Activated naive CD8-positive, alpha-beta T cell treated with anti-CD3 and anti-CD28 coated beads, Interleukin-2, amount 10 ng/mL, durations not matched to agents 7 days and 5 days (primary cell): ENCODE measurements at places on chromosomes 5 and 9. TPM values are rescaled to one million over a fixed set of nuclear protein-coding genes. Genes with fewer than 3 reads are reported as not detected.

- DNase-seq: no peak
Observed at GRCh38 chr5:53575831-53576230, 15.4 kb downstream of the NDUFS4 start.

DNA sequence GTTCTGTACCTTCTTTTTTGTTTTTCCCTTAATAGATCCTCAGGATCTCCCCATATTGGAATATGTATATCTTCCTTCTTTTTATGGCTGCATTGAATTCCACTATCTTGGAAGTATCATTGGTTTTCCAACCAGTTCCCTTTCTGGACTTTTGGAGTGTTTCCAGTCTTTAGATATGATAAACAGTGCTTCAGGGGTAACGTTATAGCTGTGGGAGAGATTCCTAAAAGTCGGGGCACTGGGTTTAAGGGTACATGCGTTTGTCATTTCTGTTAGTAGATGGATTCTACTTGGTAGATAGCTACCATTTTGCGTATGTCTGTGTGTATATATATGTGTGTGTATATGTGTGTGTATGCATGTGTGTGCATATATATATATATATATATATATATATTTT, 42.0 kb downstream of the EXOSC2 start:
- no peak for DNase-seq

- no peak for DNase-seq
Observed at GRCh38 chr9:20630241-20630943, 8.1 kb upstream of the MLLT3 start.

- no peak for DNase-seq
Observed at GRCh38 chr9:131484560-131485185, 18.0 kb upstream of the POMT1 start.

GRCh38 chr5:90226433-90227099, 183.0 kb downstream of the CETN3 start:
- no peak for DNase-seq

DNA sequence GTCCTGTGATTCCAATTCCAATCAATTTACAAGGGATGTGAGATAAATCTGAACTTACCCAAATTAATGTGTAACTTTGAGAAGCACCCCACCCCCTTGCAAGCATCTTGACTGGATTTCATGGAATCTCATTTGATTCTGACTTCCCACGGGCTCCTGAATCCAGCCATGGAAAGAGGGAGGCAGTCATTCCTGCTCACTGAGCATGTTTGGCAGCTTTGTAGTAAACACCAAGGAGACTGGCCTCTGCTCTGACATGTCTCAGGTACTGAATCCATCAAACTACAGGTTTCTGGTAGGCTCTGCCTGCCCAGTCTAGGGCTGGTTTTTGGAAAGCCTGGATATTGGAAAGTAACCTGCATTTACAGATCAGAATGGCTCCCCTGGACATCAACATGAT, 357.6 kb downstream of the ARHGEF28 start:
- DNase-seq: no peak

GRCh38 chr9:95080961-95081647, 236.4 kb downstream of the FANCC start:
- no peak for DNase-seq

GRCh38 chr5:165425594-165425993, 1920.2 kb downstream of the MAT2B start:
- DNase-seq: no peak

ANKRD31 gene
- 0.58 TPM for total RNA-seq

GPR150 gene
- 1.2 TPM for total RNA-seq

DNA sequence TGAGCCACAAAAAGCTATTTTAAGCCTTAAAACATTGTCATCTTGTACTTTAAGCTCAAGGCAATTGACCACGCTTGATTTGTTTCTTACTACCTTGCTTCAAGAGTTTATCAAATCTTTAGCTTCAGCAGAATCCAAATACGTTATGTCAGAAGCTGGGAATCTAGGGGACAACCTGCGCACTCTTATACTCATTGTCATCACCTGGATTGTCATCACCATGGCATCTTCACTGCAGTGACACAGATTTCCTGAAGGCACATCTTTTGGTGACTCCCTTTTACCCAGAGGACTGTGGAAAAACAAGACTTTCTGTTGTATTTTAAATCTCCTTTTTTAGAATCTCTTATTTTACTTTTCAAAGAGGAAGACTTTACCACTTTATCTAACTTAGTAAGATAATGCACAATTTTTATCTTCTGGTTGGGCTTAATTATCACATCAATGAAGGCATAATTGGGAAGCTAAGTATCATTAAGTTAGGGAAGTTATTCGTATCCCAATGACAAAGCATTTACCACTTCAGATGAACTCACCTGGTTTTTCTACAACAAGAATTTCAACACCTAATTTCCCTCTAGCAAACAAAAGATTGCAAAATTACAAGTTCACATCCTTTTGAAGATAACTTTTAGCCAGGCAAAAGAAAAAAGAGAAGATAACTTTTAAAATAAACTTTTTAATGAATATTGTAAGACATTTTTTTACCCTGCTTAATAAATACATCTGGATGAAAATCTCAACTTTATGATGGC, 162.0 kb downstream of the DOCK2 start:
- DNase-seq: no peak

RASEF gene
- total RNA-seq: not detected

- DNase-seq: no peak
Observed at GRCh38 chr5:147565524-147565923, 55.7 kb upstream of the DPYSL3 start.

DNA sequence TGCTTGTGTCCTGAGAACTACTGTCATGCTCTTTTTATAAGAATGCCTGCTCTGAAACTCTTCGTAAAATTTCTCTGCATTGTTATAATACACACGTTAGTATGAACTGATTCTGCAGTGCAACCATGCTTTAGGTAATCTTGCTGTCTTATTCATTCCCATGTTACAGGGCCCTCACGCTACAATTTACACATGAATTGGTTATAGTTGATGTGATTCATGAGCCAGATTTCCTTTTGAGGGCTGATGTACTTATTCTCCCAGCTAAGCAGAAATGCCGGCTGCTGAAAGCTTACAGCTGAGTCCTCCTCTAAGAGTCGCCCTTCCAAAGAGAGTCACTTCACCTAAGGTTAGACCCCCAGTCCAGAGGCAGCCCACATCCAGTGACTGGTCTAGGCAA, 233.5 kb upstream of the PCSK5 start:
- no peak for DNase-seq

- DNase-seq: no peak
Observed at GRCh38 chr9:116154976-116155697, 1.5 kb downstream of the PAPPA start.

DNA sequence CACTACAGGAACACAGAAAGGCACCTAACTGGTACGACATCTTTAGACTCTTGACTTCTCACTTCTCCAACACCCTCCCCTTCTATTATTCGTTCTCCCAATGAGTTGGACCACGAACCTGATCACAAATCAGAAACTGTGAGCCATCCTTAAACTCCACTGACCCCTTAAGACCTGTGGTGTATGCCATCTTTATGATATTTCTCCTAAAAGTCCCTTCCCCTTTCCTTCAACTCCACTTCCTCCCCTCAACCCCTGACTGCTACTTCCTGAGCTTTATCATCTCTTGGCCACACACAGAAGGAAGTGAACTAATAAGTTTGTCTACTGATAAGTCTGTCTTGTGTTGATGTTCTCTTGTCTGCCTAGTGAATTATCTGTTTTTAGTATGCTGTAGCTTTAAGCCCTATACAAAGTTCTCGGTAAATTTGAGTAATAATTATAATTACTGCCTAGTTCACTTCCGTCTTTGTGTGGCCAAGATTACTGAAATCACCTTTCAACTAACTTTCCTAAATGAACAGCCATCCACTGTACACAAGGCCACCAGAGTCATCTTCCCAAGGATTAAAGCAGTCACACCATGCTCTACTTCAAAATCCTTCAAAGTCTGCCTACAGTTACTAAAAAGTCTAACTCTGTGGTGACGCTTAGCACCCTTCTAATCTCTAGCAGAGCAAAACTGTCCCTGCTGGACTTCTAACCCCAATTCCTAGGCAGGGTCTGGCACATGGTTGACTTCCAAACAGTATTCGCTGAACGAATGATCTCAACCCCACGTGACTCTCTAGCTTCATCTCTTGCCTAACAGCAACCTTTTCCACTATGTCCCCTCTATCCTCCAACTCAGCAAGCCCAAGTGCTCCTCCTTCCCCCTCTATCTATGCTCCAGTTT, 23.2 kb downstream of the ELOVL7 start:
- no peak for DNase-seq

DNA sequence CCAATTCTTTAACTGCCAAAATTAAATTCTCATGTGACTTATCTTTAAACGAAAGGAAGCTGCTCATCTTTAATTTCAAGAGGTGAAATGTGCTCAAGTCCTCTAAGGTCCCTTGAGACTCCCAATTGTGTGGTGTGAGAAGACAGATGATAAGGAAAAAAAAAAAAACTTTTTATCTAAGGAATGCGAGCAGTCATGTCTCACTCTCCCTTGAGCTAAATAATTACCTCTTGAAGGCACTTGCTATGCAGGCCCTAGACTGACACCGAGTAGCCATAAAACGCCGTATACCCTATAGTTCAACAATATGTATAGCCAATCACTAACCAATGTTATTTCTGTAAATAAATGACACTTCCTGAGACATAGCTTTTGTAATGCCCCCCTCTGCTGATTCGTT, 1.5 kb upstream of the DTWD2 start:
- no peak for DNase-seq

DNA sequence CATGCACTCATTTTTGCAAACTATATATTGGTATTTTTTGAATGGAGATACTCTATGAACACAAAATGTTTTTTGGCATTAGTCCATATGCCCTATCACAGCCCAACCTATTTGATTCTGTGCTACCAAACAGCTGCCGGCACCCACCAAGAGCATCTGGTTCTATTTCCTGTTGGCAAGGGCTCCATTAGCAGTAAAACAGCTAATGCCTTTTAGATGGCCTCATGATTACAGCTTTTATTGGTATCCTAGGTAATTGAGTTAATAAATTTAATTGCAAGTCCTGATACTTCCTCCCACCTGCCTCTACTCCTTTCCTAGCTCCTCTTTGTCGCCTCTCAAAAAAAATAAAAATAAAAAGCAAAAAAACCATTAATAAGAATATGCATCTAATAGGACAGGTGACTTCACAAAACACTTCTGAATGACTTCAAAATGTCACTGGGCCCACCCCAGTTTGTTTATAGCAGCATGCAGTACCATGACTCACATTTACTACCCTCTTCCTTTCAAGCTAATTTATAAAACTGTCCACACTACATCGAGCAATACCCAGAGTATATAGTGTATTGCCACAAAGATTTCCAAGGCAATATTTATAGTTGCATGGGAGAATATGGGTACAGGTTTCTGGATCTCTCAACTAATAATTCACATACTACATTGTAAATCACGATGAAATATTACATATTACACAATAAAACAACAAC, 620.4 kb downstream of the SLCO4C1 start:
- DNase-seq: no peak

- DNase-seq: no peak
Observed at GRCh38 chr9:131138676-131139075, 13.3 kb downstream of the NUP214 start.

GRCh38 chr5:88688156-88688983, 194.6 kb downstream of the MEF2C start:
- no peak for DNase-seq

DNA sequence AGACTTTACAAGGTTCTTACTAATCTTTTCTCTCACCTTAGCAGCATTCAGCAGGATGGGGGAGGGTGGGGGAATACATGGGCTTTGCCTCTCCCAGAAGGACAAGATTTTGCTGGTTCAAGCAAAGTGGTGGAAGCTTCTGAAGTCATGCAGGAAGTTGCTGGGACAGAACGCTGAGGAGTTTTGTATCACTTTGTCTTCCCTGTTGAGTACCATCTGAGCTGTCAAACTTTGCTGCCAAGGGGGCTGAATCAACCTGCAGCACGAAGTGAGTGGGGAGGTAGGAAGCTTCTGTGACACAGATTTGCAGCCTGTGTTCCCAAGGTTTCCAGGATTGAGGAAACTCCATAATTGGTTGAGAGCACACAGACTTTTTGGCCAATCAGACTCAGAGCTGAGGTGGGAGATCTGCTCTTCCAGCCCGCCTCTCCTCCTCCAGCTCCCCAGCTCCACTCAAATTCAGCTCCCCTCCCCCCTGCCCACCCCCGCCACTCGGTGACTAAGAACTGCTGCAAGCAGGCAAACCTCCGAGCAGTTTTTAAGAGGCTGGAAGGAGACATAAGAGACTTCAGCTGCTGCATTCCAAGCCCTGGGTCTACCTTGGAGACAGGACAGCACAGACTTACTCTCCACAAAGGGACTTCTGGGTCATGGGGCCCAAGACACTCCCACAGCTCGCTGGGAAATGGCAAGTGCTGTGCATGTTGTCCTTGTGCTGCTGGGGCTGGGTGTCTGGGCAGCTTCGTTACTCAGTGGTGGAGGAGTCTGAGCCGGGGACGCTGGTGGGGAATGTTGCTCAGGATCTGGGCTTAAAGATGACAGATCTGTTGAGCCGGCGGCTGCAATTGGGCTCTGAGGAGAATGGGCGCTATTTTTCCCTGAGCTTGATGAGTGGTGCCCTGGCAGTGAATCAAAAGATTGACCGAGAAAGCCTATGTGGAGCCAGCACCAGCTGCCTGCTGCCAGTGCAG, at the start of gene PCDHGC5:
Gene PCDHGC5 (plus strand): TSS at position 491 of the 971 bp plus-strand sequence. CDS start 160 bp downstream, at position 651.
- DNase-seq: no peak

- no peak for DNase-seq
Observed at GRCh38 chr9:104951487-104951886, 23.5 kb upstream of the ABCA1 start.

- no peak for DNase-seq
Observed at GRCh38 chr9:131639769-131640437, 94.6 kb downstream of the PRRT1B start.

GRCh38 chr5:151153300-151153699, 4.3 kb downstream of the ANXA6 start:
- no peak for DNase-seq

- DNase-seq: no peak
Observed at GRCh38 chr9:3936520-3937235, 363.2 kb downstream of the GLIS3 start.

DNA sequence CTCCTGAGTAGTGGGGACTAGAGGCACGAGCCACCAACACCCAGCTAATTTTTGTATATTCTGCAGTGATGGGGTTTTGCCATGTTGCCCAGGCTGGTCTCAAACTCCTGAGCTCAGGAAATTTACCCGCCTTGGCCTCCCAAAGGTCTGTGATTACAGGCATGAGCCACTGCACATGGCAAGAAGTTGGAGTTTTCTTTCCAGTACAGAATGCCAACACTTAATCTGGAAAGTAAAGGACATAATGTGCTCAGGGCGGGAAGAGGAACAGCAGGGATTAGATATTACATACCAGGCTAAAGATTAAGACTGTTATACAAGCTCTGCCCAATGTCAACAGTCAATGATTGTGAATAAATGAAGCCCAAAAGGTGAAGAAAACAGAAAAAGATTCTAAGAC, 47.2 kb upstream of the AGXT2 start:
- DNase-seq: no peak

GRCh38 chr5:69492923-69493395, 369 bp downstream of the OCLN start:
- peak; percentile 39 for DNase-seq

TRIM23 gene
- total RNA-seq: 13.6 TPM

- DNase-seq: no peak
Observed at GRCh38 chr9:15873573-15874177, 320.8 kb downstream of the CCDC171 start.
